CD8-positive, alpha-beta T cell (primary cell): ENCODE measurements at places on chromosomes 12 and 14.
A peak's percentile ranks its signal among the peaks of the same experiment; 100 is the strongest.

GRCh38 chr12:3250576-3250975 is 173.4 kb downstream of the TSPAN9 start:
- DNase-seq, result no peak

DNA sequence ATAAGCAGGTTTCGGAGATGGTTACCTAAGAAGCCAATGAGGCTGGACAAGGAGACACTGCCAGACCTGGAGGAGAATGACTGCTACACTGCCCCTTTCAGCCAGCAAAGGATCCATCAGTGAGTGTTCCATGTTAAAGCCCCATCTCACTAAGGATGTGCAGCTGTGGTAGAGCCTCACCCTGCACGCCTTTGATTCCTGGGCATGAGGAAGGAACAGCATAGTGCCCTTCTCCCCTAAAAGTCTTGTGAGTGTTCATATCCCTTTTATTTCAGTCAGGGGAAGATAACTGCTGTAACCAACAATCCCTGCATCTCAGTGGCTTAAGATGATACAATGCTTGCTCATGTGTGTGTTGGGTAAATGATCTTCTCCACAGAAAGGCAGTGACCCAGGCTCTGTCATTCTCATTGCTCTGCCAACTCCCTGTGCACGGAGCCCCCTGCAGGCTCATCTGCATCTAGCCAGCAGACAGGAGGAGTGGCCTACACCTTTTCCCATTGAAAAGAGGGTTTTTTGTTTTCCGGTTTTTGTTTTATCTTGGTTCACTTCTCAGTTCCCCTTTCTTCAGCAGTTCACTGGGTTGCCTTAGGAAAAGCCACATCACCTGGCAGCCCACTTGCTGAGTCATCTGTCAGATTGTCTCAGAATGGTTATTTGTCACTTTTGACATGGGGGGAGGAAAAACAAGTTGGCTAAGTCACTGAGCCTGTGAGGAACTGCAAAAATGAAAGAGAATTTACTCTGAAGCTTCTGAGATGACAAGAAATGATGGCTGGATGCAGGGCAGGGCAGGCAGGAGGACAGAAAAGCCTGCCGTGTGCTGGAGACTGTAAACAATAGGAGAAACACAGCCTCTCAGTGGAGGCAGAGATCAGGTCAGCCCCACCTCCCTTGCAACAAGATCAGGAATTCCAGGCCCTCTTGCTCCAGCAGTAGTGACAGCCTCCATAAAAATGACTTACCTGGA is 193.3 kb downstream of the ANO4 start:
- DNase-seq, result no peak

- no peak for DNase-seq
Observed at GRCh38 chr14:88426271-88426670, 40.8 kb downstream of the SPATA7 start.

- no peak for DNase-seq
Observed at GRCh38 chr14:28785096-28785952, 18.7 kb downstream of the FOXG1 start.

DNA sequence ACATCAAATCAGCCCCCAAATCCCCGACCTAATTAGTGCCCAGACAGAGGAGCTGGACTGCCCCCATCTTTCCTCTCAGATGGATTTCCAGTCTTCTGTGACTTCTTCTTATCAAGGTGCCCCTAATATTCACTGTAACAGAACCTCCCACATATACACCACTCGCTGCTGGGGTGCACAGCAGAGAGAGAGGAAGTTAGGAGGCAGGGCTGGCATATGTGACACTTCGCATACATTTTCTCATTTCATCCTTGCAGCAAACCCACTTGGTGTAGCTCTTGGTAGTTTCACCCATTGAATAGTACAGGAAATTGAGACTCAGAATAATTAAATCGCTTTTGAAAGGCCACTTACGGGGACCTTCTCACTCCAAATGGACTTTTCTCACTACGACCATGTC is 56.5 kb upstream of the CCND2 start:
- no peak for DNase-seq

DNA sequence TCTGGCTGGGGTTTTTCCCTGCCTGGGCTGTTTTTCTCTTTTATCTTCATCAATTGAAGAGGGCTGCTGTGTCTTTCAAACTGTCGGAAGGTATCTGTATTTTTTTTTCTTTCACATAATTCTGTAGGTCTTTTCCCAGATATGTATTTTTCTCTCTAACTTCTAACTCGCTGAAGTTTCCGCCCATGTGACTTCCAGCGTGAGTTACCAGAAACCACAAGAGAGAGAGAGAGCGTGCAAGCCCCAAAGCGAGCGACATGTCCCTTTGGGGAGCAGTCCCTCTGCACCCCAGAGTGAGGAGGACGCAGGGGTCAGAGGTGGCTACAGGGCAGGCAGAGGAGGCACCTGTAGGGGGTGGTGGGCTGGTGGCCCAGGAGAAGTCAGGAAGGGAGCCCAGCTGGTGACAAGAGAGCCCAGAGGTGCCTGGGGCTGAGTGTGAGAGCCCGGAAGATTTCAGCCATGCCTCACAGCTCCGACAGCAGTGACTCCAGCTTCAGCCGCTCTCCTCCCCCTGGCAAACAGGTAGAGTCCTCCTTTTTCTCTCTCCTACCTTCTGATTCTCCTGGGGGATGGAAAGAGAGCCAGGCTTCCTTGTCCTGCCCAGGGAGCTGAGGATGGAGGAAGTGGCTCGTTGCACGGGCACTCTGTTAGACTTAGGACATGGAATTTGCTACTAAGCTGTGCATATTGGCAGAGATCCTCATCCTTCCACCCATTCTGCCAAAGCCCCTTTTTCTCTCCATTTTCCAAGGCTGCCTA is at the start of gene BATF:
Gene BATF, plus strand, starts transcription at position 246 of the 759 bp plus-strand sequence. Its CDS starts 214 bp downstream, at position 460.
- DNase-seq, result peak; percentile 85

- no peak for DNase-seq
Observed at GRCh38 chr12:13504074-13504473, 307.5 kb downstream of the EMP1 start.

DNA sequence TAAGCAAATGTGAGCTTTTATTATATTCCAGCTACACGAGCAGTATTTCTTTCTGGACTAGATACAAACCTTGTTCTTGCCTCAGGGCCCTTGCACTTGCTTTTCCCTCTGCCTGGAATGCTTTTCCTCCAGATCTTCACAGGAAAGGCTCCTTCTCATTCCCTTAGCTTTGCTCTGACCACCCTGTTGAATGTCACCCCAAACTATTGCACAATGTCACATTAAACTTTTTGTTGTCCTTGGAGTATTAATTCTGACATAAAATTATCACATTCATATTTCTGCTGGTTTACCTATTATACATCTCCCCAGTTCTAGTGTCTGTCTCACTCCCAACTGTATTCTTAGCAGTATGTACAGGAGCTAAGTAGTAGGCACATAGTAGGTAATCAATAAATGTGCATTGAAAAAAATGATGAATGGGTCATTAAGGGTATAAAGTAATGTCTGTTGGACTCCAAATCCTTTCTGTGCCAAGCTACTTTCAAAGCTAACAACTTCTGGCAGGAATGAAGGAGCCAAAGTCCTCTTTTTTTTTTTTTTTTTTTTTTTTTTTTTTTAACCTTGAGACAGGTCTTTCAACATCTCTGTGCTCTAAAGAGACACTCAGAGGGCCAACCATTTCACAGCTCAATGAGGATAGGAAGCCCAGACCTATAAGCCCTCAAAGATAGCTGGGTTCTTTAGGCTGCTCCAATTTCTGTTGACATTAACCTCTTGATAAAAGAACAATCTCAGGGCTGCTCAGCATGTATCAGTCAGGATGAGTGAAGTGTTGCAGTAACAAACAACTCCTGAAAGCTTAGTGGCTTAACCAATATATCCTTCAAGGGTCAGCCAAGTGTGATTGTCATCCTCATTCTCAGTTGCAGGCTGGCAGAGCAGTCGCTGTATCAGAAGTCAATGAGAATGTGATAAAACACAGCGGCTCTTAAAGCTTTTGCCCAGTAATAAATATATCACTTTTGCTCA is 424.4 kb upstream of the TBX3 start:
- no peak for DNase-seq

- DNase-seq, result no peak
Observed at GRCh38 chr12:16012117-16012516, 101.0 kb downstream of the DERA start.

DNA sequence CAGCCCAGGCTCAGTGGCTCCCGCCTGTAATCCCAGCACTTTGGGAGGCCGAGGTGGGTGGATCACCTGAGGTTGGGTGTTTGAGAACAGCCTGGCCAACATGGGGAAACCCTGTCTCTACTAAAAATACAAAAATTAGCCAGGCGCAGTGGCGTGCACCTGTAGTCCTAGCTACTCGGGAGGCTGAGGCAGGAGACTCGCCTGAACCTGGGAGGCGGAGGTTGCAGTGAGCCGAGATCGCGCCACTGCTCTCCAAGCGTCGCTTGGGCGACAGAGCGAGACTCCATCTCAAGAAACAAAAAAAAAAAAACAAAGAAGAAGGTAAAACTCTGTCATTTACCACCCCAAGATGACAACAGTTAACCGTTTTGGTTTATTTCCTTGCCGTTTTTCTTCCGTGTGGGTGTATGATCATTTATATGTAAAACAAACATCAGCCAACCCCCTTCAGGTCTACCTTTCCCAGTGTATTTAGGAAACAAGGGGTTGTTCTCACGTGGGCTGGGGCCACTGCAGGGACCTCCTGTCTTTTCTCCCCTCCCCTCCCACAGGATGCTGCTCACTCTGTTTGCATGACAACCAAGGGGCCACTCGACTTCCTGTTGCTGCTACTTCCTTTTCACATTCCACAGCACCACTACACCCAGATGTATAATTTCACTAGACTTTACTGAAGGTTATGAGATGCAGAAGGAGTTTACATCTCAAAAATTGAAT is 13.6 kb downstream of the TTC9 start:
- DNase-seq, result peak; percentile 72

DNA sequence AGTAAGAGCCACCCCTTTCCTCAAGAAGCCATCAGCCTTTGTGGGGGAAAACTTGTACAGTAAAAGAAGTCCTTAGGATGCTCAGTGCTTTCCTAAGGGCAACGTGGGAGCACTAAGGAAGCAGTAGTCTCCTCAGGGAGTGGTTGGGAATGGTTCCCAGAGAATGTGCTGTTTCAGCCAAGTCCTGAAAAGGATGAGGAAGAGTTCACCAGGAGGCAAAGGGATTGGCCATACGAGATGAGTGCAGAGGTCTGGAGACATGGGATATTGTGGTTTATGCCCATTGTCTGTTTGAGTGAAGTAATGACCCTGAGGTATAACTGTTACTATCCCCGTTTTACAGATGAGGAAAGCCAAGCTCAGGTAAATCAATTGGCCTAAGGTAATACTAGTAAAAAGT is 86.0 kb upstream of the ATF1 start:
- DNase-seq, result no peak

GRCh38 chr14:29271669-29272068 is 505.1 kb downstream of the FOXG1 start:
- no peak for DNase-seq

DNA sequence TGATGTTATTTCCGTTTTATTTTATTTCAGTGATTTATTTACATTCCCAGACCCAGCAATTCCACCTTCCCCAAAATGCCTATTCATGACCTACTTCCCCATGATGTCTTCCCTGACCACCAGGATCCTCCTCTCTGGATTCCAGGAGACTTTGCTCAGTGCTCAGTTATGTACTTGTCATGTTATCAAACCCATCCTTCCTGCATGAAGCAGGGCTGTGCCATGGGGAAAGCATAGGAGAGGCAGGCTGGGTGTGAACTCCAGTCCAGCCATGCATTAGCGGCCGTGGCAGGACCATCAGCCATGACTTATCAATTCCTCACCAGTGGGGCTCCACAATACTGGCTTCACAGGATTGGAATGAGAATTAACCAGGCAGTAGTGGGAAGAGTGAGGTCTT is 57.8 kb downstream of the B4GALNT3 start:
- no peak for DNase-seq

DNA sequence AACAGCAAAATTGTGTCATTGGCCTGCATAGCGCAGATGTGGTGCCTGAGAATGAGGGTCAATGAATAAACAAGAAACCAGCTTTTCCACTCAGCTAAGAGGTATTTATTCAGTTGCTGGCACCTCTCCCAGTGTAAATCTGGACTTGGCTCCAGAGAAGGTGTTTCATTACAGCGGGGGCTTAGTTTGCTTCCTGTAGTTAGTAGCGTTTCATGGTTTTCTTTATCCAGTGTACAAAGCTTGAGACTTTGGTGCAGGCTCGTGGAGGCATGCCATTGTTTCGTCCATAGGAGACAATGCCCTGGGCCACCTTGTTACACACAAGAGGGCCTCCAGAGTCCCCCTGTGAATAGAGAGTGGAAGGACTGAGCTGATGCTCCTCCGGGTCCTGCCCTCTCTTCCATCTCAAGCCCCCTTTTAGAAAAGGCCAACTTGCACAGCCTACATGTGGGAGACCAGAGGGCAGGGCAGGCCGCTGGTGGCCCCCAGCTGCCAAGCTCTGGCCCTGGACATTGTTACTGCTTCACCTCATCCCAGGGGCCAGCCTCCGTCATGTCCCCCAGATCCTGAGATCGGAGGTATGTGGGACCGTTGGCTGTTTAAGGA is 3.0 kb downstream of the GZMB start:
- DNase-seq, result no peak

DNA sequence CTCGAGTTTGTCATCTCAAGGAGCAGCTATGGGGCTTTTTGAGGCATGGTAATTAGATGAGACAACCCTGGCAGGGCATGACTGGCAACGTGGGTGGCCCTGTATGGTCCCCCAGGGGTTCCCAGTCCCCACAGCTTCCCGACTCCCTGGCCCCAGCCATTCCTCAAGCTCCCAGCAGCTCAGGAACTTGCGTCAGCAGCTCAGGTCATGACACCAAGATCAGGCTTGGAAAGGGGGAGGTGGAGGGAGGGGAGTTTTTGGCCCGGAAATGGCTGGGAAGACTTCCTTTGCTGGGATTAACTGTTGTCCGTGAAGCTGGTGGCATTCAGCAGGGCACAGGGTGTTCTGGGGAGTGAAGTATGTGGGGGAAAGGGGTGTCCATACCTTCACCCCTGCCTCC is 10.4 kb upstream of the NRIP2 start:
- no peak for DNase-seq

DNA sequence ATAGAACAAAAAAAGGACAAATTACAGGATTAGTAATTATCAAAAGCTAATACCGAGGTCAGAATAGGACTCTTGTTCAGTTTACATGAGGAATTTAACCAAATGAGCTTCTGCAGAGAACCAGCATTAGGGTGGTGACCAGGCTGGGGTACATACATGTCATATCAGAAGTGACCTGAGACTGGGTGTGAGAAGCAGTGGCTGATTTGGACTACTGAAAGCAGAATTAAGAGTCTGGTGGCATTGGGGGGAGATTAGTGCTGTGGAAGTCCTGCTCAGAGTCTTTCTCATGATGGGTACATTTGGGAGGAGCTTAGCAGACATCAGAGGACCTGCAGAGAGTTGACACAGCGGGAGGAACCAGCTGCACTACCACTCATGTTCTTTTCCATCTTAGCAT is 21.7 kb downstream of the TRAF3 start:
- no peak for DNase-seq

GRCh38 chr14:104051092-104051813 is 34.2 kb upstream of the ASPG start:
- DNase-seq, result no peak

- DNase-seq, result no peak
Observed at GRCh38 chr12:3097186-3097804, 20.1 kb downstream of the TSPAN9 start.

DNA sequence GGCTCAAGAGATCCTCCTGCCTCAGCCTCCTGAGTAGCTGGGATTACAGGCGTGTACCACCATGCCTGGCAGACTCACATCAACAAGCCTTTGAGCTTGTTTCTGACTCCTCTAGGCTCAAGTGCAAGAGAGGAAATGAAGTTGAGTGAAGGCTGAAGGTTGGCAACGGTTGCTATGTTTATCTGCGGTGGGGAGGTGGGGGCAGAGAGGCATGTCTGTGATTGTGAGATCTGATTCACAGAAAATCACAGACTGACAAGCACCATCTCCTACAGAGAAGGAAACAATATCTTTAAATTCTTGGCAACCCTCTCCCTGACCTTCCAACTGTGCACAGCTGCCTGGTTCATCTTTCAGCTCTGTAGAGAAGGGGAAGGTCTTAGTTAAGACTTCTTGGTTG is 22.1 kb upstream of the NINJ2 start:
- peak; percentile 70 for DNase-seq
